ENCODE measurements at places on chromosomes 1 and 21.

GRCh38 chr1:45753248-45754037, 3.0 kb upstream of the IPP start:
- DNase-seq = no peak

GRCh38 chr1:36654586-36654985, 171.9 kb upstream of the CSF3R start:
- no peak for DNase-seq

GRCh38 chr1:225631021-225631663, 21.8 kb downstream of the ENAH start:
- DNase-seq = no peak

- DNase-seq = no peak
Observed at GRCh38 chr1:212162635-212163034, 122.6 kb upstream of the PPP2R5A start.
